Progenitor cell of endocrine pancreas (in vitro differentiated cells): ENCODE measurements at places on chromosomes 13 and 19. TPM values are rescaled to one million over a fixed set of nuclear protein-coding genes. Genes with fewer than 3 reads are reported as not detected.
A peak's percentile ranks its signal among the peaks of the same experiment; 100 is the strongest.

- peak overlapping the region; percentile 2 for H3K27ac ChIP-seq
- DNase-seq: no peak
- H3K4me1 ChIP-seq: peaks cover 4% of the 10 kb centered on the region
- H3K27me3 ChIP-seq: no peaks in the 10 kb centered on the region
Observed at GRCh38 chr13:40777809-40778175, 6.8 kb upstream of the MRPS31 start.

GRCh38 chr19:36030264-36031148 is 2.2 kb downstream of the CLIP3 start:
- no peaks in the 10 kb centered on the region for H3K27me3 ChIP-seq
- H3K36me3 ChIP-seq: peaks cover 6% of the 10 kb centered on the region
- no peak overlapping the region for H3K27ac ChIP-seq
- no peak for DNase-seq
- H3K4me1 ChIP-seq: peaks cover 5% of the 10 kb centered on the region

- no peak overlapping the region for H3K4me3 ChIP-seq
- H3K4me1 ChIP-seq: peaks cover 19% of the 10 kb centered on the region
- H3K27ac ChIP-seq: no peak overlapping the region
Observed at GRCh38 chr13:111253365-111253872, 67.0 kb upstream of the TEX29 start.

DNA sequence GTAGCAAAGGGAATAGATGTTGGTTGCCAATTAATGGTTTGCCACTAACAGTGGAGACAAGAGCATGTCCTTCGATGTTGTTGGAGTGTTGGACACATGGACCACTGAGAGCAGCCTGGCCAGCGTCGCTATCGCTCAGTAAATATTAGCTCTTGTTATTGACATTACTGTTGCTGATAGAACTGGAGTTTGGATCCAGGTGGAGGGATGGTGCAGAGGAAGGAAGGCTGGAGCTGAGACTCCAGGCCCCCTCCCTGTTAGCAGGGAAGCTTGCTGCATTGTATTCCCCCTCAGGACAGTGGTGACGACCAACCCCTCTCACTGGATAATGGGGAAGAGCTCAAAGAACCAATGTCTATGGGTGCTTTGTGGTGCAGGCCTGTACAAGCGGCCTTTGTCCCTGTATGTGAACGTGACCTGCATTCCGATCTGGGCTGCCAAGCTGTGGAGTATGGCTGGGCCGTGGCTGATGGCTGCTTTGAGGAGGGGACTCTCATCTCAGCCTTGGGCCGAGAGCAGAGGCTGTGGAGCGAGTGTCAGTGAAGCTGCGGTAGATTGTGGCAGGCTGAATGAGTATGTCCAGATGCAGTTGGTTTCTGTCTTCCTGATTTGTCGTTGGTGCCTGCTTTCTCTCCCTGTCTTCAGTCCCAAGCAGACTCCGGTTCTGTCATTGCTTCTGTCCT is 7.0 kb downstream of the CLASRP start:
- H3K4me1 ChIP-seq: peaks cover 24% of the 10 kb centered on the region
- H3K27me3 ChIP-seq: no peaks in the 10 kb centered on the region
- H3K36me3 ChIP-seq: peaks cover 23% of the 10 kb centered on the region
- peak overlapping the region; percentile 92 for H3K27ac ChIP-seq
- no peak for DNase-seq
- peak overlapping the region; percentile 43 for H3K4me3 ChIP-seq

DNA sequence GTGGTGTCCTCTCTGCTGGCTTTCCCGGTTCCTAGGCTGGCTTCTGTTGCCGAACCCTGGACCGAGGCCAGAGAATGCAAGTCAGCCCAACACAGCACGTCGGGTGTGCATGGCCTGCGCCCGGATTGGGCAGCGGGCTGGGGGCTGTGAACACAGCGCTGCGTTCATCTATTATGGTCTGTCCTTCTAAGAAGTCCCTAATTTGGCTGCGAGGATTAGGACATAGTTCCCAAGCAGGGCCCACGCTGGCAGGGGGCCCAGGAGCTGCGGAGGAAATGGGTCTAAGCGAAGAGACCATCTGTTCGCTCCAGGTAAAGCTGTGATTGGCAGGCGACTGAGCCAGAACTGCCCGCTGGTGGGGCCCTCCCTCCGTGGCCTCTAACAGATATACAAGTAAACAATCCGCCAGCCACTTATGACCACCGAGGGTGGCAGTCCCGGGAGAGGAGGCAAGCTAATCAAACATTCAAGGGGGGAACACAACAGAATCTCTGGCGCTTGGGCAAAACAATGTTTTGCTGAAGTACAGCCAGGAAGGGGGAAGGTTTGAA is 6.0 kb downstream of the SYCE2 start:
- no peak for DNase-seq
- peak overlapping the region; percentile 97 for H3K27ac ChIP-seq
- peaks cover 20% of the 10 kb centered on the region for H3K4me1 ChIP-seq
- no peaks in the 10 kb centered on the region for H3K27me3 ChIP-seq

GRCh38 chr19:1509602-1510441 is 3.0 kb downstream of the ADAMTSL5 start:
- no peak for DNase-seq
- H3K27me3 ChIP-seq: peaks cover 34% of the 10 kb centered on the region
- peaks cover 3% of the 10 kb centered on the region for H3K4me1 ChIP-seq
- H3K27ac ChIP-seq: no peak overlapping the region
- H3K4me3 ChIP-seq: no peak overlapping the region

DNA sequence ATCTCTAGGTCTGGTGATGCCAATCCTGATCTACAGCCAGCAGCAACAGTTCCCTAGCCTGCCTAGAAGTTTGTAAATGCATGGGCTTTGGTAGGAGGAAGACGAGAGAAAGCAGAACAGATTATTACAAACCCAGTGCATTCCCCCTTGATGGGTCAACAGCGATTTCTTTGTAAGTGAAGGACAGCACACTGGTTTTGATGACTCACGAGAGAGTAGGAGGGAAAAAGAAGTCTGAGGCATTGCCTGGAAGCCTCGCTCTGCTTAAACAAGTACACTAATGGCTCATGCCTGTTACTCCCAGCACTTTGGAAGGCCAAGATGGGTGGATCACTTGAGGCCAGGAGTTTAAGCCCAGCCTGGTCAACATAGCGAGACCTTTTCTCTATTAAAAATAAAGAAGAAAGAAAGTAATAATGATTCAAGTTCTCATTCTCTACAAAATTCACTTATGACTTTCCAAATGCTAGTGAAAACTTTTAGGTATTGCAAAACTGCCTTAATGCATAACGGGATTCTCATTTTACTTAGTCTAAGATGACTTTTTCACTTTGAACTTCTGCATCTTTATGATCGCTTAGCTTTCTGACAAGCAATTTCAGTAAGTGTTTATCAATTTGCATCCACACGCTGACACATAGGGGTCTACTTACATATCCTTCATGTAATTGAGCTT is 47.7 kb upstream of the USPL1 start:
- H3K36me3 ChIP-seq: no peaks in the 10 kb centered on the region
- no peaks in the 10 kb centered on the region for H3K27me3 ChIP-seq
- H3K4me1 ChIP-seq: peaks cover 5% of the 10 kb centered on the region
- H3K4me3 ChIP-seq: no peak overlapping the region

DNA sequence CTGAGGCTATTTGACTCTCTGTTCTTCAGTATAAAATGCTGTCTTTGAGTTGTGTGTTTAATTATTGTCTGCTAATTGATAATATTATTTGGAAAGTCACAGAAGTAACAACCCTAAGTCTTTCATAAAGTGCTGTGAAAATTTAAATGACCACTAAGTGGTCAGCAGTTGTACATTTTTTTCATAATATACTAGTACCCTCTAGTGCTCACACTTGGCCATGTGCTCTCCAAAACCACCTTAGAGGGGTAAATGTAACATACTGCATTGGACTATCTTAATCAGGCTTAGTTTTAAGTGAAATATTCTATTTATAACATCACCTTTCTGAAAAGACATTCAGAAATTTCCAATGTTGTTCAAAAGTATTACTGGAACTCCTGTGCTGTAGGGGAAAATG is 745.3 kb downstream of the GPC5 start:
- H3K36me3 ChIP-seq: no peaks in the 10 kb centered on the region
- no peak for DNase-seq
- no peak overlapping the region for H3K4me3 ChIP-seq
- no peaks in the 10 kb centered on the region for H3K4me1 ChIP-seq

DNA sequence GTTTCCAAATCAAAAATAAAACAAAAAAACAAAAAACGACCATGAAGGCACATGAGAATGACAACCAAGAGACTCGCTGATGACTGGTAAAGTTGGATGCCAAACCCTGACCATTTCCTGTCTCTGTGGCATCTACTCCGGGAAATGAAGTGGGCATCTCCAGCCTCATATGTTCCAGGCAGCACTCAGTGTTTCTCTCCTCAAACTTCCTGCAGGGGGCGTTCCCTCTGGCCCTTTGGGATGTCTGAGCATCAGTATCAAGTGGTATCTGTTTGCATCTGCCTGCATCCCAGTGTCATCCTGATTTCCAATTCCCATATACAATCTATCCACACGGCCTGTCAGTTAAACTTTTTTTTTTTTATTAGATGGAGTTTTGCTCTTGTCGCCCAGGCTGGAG is 9.8 kb upstream of the SIGLEC12 start:
- no peaks in the 10 kb centered on the region for H3K36me3 ChIP-seq
- no peak overlapping the region for H3K4me3 ChIP-seq
- DNase-seq: no peak

GRCh38 chr19:39319892-39320248 is 793 bp downstream of the LRFN1 start:
- H3K4me1 ChIP-seq: peaks cover 9% of the 10 kb centered on the region
- no peak for DNase-seq
- H3K27me3 ChIP-seq: peaks cover 48% of the 10 kb centered on the region
- no peak overlapping the region for H3K27ac ChIP-seq

GRCh38 chr19:30406220-30407067 is 34.3 kb downstream of the ZNF536 start:
- H3K4me3 ChIP-seq: no peak overlapping the region
- no peak for DNase-seq
- H3K36me3 ChIP-seq: no peaks in the 10 kb centered on the region
- no peak overlapping the region for H3K27ac ChIP-seq

DNA sequence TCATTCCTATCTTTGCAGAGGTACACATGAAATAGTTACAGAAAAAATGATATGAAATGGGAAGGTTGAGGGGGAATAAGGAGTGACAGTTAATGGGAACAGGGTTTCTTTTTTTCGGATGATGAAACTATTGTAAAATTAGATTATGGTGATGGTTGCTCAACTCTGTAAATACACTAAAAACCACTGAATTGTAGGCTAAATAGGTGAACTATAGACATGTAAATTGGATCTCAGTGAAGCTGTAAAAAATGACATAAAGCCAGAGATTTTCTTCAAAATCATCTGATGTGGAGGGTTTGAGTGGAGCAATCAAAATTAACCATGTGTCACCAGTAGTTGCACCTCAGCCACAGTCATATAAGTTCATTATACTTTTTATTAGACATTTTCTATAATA is 6.6 kb upstream of the FLT3 start:
- H3K27me3 ChIP-seq: peaks cover 36% of the 10 kb centered on the region
- H3K27ac ChIP-seq: no peak overlapping the region
- no peak for DNase-seq
- no peaks in the 10 kb centered on the region for H3K4me1 ChIP-seq
- H3K4me3 ChIP-seq: no peak overlapping the region

- H3K4me3 ChIP-seq: no peak overlapping the region
- no peak for DNase-seq
- peaks cover 15% of the 10 kb centered on the region for H3K27me3 ChIP-seq
- no peaks in the 10 kb centered on the region for H3K4me1 ChIP-seq
- no peaks in the 10 kb centered on the region for H3K36me3 ChIP-seq
Observed at GRCh38 chr19:29418201-29418600, 107.6 kb upstream of the VSTM2B start.

GRCh38 chr19:50427997-50428425 is 4.7 kb upstream of the MYBPC2 start:
- peaks cover 32% of the 10 kb centered on the region for H3K27me3 ChIP-seq
- DNase-seq: peak; percentile 42
- no peak overlapping the region for H3K4me3 ChIP-seq
- H3K36me3 ChIP-seq: no peaks in the 10 kb centered on the region

DNA sequence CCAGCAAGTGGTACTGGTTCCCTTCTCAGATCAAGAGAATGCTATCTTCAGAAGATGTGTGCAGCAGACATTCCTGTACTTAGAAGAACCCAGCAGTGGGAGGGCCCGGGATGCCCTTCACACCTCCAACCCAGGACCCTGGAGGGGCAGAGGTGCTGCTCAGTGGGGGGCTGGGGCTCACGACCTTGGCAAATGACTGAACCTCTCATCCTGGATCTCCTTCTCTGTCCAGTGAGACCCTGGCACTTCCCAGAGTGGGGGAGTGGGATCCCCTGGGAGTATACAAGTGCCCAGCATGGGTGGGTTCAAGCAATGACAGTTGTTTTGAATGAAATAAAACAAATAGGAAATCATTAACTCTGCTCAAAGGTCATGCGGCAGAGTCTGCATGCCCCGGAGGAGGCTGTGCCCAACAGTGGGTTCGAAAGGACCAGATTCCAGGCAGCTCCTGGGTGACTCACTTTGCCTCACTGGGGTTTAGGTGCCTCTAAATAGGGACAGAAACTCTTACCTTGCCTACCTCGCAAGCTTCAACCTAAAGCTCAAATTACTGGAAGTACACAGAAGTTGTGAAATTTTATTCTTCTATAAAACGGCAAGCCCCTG is 26.9 kb downstream of the GGACT start:
- H3K4me1 ChIP-seq: peaks cover 1% of the 10 kb centered on the region
- H3K27me3 ChIP-seq: no peaks in the 10 kb centered on the region
- no peak overlapping the region for H3K27ac ChIP-seq
- no peak overlapping the region for H3K4me3 ChIP-seq
- no peaks in the 10 kb centered on the region for H3K36me3 ChIP-seq
- no peak for DNase-seq

- peak within 1 kb of the TSS; percentile 29 for H3K27ac ChIP-seq
- no peaks in the 10 kb centered on the region for H3K36me3 ChIP-seq
- no peak for DNase-seq
- H3K4me1 ChIP-seq: no peaks in the 10 kb centered on the region
- no peak within 1 kb of the TSS for H3K4me3 ChIP-seq
- no peaks in the 10 kb centered on the region for H3K27me3 ChIP-seq
Observed at GRCh38 chr13:103066079-103066780, at the start of gene SLC10A2. Gene SLC10A2 (minus strand): TSS chr13:103066417. CDS start chr13:103066249, 168 bp downstream.

MYADM gene
- total RNA-seq: 80.2 and 80.4 TPM in 2 replicates

LYPD5 gene
- total RNA-seq: not detected in 2 replicates

BICRA gene
- 31.9 and 37.4 TPM in 2 replicates for total RNA-seq

C19orf73 gene
- total RNA-seq: 1.3 and 1.5 TPM in 2 replicates

PLVAP gene
- total RNA-seq: 0.12 and 0.42 TPM in 2 replicates

IGFL1 gene
- not detected in 2 replicates for total RNA-seq

CGB5 gene
- total RNA-seq: not detected in 2 replicates

ATP11A gene
- total RNA-seq: 100 and 109 TPM in 2 replicates

BCAM gene
- 197 and 211 TPM in 2 replicates for total RNA-seq

ADGRE1 gene
- not detected in 2 replicates for total RNA-seq

MAP3K10 gene
- total RNA-seq: 35.3 and 37.2 TPM in 2 replicates

PSG7 gene
- not detected in 2 replicates for total RNA-seq

YIPF2 gene
- total RNA-seq: 49.1 and 53.3 TPM in 2 replicates
